GM03348 (cell line): ENCODE measurements at places on chromosomes 4 and X.

DNA sequence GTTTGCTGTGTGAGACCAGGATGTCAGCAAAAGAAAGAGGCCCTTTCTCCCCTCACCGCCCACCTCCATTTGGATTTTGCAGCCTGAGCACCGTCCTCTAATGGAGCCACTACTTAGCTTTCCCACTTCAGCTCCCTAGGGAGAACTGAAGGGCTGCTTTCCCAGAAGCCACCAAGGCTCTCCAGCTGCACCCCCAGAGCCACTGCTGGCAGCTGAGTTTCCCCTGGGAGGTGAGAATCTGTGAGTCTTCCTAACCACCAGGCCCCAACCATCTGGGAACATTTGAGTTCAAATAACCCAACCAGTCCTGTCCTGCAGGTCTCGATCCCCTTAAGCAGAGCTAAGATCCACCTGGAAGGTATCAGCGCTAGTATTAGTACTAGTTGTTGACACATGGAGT lies 173.1 kb upstream of the USP9X start:
- no peak for DNase-seq

GRCh38 chr4:150136481-150136880 lies 58.2 kb downstream of the DCLK2 start:
- peak; percentile 18 for DNase-seq

DNA sequence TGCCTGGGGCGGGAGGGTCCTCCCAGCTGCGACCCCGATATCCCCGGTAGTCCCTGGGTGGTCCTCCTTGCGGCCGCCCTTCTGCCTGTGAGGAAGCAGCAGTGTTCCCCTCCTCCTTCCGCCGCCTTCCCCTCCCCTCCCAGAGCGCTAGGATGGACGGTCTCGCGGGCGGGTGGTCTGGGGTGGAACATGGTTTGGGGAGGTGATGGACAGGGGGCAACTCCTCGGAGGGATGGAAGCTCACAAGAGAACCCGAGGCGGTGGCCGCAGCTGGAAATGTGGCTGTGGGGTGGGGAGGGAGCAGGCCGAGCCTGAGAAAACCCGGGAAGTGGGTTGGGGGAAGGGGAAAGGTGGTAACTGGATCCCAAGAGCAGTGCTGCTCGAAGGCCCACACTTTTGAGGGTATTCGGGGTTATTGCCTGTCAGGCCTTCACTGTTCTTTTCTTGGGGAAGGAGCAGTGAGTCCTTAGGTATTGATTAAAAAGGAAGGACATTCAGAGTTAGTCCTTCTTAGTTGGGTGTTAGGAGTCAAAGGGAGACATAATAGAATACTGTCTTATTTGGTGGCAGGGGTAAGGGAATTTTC lies 581 bp downstream of the UBE2K start:
- peak; percentile 45 for DNase-seq

DNA sequence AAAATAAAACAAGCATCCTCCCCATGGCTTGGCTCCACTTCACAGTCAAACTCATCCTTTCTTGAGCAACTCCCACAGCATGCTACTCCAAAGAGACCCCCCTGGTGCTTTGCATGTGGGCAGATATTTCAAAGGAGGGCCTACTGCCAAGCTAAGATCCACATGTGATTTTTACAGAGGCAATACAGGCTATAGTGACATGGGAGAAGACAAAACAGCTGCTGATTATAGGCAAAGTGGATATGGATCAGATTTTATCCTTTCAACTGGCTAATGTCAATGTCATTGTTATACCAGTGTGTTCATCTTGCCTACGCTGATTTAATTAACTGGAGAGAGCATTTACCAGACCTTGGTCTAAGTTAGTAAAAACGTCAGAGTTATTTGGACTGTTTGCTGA lies 328.3 kb downstream of the KLHL13 start:
- DNase-seq: no peak

DNA sequence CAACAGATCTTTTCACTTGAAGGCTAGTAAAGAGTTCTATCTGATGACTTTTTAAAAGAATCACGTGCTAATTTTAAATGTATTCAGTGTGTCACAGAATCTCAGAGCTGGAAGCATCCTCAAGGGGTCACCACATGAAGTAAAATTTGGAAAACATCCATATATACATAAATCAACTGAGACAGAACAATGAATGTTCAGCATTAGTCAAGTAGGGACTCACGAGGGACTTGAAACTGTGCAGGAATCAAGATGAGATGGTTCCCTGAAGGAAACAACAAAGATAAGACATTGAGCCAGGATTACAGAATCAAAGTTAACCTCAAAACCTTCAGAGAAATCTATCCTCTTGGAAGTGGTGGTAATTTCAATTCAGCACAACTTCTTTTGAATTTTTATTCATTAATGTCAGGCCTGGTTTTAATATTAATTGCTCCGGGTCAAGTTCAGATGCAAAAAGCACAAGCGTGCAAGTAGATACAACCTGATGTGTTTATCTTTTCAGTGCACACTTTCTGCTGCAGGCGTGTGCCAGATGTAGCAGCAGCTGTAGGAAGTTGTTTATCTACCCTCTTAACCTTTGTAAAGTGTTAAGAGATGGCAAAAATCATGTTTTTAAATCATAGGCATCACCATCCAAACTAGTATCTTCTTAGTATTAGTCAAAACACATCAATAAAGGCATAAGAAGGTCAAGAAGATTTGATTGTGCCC lies 87.7 kb upstream of the SRD5A3 start:
- DNase-seq: no peak

- DNase-seq: no peak
Observed at GRCh38 chrX:48003367-48003757, 427 bp downstream of the ZNF182 start.

DNA sequence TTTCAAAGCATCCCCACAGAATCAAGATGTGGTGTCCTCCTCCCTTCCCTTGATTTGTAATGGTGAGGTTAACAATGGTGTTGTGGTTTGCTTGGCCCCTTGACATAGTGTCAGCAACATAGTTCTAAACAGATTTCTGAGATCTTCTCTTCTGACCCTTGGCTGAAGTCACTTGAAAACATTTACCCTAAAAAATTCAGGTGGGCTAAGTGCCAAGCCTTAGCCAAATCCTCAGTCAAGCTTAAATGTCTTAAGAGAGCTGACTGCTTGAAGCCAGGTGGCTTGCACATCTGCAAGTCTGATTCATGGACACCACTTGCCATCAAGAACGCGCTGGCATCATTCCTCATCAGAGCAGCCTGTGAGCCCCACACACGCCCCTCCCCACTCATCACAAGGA lies 173.2 kb downstream of the MGST2 start:
- no peak for DNase-seq

GRCh38 chr4:168514249-168514852 lies 17.5 kb downstream of the PALLD start:
- DNase-seq: peak; percentile 32

DNA sequence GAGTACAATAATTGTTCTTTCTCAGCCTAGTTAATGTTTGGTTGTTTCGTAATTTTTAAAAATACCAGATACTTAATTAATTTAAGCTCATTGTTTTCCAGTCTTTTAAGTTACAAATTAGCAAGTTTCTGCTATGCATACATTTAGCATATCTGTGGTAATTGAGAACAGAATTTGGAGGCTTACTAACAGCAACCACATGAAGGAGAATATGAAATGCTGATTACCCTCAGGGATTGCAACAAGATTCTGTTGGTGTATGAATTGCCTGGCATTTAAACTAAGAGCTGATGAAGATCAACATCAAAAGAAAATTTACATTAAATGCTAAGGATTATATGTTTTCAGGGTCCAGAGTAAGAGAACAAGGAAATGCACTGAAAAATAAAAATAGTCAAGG lies 580.0 kb upstream of the INTU start:
- no peak for DNase-seq

DNA sequence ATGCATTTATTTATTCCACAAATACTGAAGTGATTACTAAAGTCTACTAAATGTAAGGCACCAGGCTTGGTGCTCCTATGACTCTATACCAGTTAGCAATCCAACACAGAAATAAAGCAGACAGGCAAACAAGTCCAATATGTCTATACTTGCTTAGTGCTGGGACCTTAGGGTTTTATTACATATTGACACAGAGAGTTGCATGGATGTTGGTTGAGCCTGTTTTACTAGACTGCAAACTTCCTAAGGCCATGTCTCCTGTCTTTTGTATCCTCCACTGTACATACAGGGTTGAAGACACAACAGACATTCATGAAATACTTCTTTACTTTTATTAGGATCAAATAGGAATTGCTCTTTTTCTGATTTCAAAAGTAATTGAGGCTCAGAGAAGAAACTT lies 69.0 kb downstream of the LNX1 start:
- DNase-seq: no peak

- DNase-seq: no peak
Observed at GRCh38 chr4:102598762-102599374, 97.7 kb downstream of the NFKB1 start.

- no peak for DNase-seq
Observed at GRCh38 chr4:106893395-106893881, 142.7 kb downstream of the DKK2 start.

GRCh38 chr4:3346146-3346545 lies 53.3 kb downstream of the RGS12 start:
- DNase-seq: peak; percentile 91

DNA sequence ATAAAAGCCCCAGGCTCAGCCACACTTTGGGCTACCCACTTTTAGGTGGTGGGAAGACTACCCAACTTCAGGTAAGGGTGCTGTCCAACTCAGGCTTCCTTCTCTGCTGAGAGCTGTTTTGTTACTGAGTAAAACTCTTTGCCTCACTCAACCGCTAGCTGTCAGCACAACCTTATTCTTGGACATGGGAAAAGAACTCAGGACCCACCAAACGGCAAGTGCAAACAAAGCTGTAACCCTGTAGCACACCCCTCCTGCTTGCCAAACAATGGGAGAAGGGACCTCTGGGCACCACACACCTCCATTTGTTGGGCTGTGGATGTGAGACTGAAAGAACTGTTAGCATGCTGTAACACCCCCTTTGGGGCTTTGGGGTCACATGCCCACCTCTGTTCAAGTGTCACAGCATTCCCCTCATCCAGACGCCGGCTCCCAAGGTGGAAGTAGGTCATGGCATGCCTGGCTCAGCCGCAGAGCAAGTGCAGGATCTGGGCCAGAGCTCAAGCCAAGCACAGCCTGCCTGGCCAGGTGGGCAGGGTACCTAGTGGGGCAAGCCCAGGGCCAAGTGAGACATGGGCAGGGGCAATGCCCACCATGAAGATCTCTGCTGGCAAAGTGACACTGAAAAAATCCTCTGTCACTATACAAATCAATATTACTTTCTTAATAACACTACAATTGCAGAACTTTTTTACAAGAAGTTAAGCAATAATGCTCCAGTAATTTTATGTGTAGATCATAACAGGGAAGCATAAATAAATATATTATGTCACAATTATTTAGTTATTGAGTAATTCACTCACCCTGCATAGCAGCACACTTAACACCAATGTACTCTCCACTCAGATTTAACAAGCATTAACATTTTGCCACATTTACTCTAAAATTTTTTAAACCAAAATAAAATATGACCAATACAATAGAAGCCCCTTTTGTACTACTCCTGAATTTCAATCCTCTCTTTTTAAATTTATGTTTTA lies 107.2 kb downstream of the TBCK start:
- DNase-seq: no peak

GRCh38 chrX:11244636-11245035 lies 48.6 kb upstream of the AMELX start:
- peak; percentile 6 for DNase-seq

DNA sequence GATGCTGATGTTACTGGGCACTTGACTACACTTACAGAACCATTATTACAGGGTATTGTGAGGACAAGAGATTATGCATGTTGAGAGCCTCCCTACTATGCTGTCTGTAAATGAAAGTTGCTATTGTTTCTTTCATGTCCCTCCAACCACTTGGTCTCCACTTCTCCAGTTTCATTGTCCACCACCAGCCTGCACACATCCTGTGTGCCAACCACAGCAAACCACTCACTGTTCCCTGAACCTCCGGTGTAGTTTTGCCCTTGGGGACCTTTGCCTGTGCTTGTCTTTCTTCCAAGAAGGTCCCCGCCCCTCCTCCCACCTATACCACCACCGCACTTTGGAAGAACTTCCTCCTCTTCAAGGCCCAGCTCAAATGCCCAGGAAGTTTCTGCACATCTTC lies 43.1 kb upstream of the AFF2 start:
- no peak for DNase-seq

- no peak for DNase-seq
Observed at GRCh38 chrX:72269671-72270251, 7.3 kb downstream of the RPS4X start.

DNA sequence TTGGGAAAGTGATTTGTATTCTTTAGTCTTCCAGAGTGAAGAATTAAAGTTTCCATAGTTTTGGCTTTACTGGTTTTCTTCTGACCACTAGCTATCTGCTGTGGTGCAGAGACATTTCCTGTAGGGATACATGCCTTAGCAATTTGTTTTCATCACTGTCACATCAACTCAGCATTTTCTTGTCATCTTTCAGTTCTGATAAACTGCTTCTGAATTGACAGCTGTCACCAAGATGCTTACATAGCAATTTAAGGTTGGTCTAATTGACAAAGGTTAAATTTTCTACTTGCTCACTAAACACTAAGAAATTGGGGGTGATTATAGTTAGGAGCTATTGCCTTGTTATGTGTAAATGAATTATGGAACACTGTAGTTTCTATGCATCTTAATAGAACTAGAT lies 232.5 kb downstream of the TEX13A start:
- DNase-seq: no peak

DNA sequence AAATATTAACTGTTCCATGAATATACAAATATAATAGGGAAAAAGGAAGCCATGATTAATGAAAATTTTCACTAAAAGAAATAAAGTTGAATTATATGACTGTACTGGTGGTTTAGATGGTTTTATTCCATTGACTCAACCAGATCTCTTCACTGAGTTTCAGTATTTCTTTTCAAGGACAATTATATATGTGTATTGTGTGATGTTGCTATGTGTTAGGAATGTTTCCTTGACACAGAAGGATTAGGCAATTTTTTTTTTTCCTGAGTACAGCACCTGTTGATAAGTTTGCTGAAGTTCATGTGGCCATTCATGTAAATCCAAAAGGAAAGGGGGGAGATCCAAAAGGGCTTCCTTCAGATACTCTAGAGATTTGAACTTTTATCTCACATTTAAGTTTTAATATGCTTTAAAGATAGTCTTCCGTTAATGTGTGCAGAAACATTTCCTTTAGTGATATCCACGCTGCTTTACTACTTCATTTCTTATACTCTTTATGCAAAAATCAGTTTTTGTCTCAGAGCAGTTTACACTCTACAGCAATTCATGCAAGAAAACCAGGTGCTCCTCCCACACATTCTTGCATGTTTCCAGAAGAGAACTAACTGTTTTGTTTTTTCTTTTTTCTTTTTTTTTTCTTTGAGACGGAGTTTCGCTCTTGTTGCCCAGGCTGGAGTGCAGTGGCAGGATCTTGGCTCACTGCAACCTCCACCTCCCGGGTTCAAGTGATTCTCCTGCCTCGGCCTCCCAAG lies 249.1 kb downstream of the RPA4 start:
- DNase-seq: no peak

DNA sequence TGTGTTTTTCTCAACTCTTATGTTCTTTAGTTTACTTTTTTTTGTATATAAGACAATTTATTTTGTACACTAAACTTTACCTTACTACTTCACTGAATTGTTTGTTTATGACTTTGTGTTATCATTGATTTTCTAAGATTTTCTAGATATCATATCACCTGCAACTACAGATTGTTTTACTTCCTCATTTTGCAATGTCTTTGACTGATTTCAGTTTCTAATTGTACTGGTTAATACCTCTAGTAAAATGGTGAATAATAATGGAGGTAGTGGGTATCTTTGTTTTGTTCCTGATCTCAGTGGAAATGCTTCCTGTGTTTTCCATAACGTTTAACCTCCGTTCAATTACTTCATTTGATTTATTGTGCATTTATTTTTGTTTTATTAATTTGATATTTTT lies 490.2 kb downstream of the TLL1 start:
- DNase-seq: no peak

GRCh38 chr4:7254736-7255487 lies 62.6 kb downstream of the SORCS2 start:
- peak; percentile 65 for DNase-seq
